ENCODE measurements at places on chromosomes 4 and X.
A peak's percentile ranks its signal among the peaks of the same experiment; 100 is the strongest.

DNA sequence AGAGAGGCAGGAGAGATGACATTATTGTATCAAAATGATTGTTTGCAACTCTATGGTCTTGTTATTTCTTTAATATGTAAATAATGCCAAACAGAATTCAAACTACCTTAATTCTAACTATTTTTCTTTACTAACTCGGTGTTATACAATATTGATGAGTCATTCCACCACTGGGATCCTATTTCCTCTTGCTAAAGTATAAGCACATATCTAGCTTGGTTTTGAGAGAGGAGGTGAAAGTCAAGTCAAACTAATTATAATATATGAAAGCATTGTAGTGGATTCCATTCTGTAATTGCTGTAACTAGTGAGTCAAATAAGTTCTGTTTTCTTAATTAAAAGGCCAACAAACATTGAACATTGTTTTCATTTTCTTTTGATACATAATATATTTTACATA lies 837.6 kb downstream of the PDHA2 start:
- DNase-seq, result no peak

DNA sequence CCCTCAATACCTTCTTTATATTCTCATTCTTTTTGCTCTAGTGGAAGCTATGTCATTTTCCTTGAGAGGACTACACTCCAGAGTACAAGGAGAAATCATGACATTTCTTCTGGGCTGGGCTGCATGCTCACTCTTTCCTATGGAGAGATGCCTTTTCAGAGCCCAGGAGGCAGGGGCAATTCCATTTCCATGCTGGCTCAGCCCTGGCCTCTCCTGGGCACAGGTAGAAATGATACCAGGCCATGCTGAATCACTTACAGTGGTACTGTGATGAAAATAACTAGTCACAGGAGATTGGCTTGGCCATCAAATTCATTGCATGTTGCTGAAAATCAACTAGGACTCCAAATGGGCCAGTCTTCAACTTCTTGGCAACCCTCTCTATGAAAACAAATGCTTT lies 34.0 kb upstream of the PPARGC1A start:
- no peak for DNase-seq

DNA sequence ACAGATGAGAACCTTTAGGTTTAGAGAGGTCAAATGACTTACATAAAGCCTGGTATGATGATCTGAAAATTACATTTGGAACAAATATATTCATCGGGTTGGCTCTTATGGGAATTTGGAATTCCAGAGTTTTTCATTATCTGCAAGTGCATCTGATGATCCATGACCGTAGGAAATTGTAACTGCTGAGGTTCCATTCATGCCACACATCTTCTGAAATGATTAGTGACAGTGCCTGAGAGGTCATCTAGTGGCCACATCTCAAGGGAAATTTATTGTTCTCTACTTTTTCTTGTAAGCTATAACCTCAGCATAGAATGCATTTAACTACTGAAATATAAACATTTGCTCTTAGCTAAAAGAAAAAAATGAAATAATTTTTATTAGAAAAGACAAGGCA lies 105.8 kb upstream of the NWD2 start:
- no peak for DNase-seq

GRCh38 chrX:14690553-14690952 lies 161.2 kb downstream of the GLRA2 start:
- DNase-seq, result no peak

- DNase-seq, result no peak
Observed at GRCh38 chrX:121456315-121456714, 408.9 kb downstream of the GLUD2 start.

GRCh38 chr4:2939383-2940243 lies 23.6 kb downstream of the NOP14 start:
- DNase-seq, result no peak

DNA sequence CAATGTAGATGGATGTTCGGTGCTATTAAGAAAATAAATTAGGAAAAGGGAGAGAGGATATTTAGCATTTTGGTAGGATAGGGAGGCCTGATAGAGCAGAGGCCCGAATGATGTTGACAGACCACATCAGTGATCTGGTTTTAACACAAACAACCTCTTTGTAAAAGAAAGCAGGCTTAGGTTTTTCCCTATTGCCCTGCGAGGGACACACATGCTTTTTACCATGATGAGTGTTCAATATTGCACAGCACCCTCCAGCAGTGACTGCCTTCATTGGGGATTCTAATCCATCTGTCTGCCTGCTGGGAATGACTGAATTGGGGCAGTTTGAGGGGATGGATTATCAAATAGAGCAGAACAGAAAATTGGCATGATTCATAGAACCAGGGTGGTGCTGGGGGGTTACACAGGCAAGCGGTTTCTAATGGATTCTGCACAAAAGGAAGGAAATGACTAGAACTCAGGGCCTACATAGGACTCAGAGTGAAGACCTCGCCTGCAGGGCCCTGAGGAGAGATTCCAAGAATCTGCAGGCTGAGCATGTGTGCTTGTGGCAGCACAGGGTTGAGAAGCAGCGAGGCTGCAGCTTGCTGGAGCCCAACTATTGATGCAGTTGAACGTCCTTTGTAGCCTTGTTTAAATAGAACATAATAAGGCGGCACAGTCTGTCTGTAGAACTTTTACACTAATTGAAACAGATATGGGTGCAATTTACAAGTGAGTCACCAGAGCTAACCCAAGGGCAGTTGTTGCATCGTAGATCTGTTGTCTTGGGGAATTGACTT lies 58.0 kb downstream of the RHOH start:
- DNase-seq, result no peak

GRCh38 chr4:14856062-14856933 lies 146.0 kb upstream of the CPEB2 start:
- DNase-seq, result peak; percentile 3

DNA sequence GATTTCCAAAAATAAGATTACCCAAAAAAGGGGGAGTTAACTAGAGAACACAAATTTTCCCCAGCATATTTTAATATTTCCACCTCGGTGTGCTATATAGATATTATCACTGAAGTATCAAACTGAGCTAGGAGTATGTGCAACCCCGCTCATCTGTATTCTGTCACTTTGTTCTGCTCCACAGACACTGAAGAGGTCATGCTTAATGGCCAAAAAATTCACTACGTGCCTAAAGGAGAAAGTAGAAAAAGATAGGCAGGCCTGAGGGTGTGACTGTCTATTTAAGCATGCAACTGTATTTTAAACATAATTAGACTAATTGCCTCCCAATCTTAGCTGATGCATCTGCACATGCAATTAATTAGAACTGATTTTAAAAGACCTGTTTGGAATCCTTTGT lies 24.5 kb downstream of the SH3RF1 start:
- no peak for DNase-seq

DNA sequence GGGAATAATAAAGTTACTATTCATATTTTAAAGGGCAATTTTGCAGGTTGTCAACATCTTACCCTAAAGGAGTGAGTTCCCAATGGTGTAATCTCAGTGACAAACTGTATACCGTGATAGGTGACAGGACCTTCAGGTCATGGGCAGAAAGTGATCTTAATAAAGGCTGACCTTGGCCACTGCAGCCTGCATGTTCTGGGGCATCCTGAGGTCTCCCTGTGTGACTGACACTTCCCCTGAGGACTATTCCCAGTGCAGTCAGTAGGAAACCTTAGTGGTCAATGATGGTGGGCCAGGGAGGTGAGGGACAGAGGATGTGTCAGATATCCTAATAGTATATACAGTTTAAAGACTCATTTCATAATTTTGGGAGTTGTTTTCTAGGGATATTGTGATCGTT lies 137.2 kb downstream of the SHROOM3 start:
- DNase-seq, result no peak

DNA sequence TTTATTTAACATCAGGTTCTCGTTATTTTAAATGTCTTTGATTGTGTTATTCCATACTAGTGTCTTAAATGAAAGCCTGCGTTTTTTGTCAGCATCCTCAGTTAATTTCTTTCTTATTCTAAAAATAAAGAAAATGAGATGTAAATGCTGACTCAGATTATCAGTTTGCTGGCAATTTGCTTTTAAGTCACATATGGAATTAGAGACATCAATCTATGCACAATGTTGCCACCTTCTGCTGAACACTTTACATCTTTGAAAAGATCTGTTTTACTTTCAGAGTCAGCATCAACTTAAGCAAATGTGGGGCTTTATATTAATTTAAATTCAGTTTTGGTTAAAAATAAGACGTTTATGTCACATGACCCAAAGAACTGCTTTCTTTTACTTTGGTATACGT lies 99.2 kb downstream of the ADGRL3 start:
- DNase-seq, result no peak

DNA sequence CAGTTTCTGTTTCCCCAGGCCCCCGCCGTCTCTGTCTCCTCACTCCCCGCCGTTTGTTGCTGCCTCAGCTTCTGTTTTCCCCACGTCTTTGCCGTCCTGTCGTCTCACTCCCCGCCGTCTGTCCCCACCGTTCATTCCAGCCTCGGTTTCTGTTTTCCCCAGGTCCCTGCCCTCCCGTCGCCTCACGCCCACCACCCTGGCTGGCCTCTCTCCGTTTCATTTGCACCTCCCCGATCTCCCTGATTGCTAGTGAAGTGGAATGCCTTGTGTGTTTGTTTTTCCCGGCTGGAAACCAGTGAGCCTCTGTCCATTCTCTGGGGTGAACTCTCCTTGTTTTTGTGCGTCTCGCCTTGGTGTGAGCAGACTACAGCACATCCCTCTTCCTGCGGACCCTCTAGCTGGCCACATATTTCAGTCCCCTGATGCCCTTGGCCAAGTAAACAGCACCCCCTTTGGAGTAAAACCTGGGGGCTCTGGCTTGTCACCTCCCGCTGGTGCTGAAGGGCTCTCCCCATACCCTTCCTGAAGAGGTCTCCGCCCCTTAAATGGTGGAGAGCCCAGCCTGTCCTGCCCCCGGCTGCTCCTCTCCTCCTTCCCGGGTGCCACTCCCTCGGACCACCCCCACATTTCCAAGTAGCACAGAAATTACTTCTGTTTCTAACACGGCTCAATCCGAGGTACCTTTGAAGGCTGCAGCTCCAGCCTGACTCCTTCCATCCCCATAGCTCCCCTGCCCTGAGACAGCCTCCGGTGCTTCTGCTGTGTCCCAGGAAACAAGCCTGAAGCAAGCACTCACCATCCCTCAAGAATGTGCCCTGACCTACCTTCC lies 13.2 kb downstream of the TMEM175 start:
- no peak for DNase-seq

GRCh38 chrX:133908223-133908955 lies 77.0 kb downstream of the GPC3 start:
- no peak for DNase-seq

DNA sequence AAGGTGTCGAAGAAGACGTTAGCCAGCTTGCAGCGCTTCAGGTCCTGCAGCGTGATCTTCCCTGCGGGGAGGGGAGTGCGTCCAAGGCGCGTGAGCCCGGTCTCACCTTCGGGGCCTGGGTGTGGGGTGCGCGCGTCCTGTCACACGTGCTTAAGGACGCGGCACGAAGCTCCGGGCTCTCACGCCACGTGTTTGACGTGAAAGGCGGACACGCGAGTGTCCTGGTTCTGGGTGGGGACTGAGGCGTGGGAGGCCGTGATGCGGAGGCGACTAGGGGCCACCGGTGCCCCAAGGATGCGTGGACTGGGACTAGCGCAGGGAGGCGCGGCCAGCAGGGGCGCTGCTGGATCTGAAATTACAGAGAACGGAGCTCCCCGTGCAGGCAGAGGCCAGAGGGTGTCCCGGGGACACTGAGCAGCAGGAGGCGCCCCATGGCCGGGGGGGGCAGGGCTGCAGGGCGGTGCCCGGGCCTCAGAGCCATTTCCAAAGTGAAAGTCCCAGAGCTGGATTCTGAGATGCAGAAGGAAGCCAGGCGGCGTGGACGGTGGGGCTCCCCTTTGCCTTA lies 20.3 kb upstream of the GTPBP6 start:
- DNase-seq, result no peak

DNA sequence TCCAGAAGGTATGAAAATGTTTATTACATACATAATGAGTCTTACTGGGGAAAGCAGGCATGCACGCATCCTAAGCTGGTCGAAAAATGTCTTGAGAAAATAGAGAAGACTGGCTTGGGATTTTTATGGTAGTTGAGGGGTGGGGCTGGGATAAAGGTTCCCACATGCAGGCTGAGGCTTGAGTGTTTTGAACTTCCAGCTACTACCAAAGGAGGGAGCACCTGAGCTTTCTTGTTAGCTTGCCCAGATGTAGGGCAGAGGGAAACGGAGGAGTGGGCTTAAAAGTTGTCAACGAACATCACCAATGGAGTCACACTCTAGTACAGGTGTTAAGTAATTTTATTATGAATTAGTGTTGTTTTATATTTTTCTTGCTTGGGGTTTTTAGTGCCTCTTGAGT lies 39.6 kb upstream of the SRPX start:
- DNase-seq, result no peak

- DNase-seq, result no peak
Observed at GRCh38 chrX:22090181-22090580, 58.1 kb downstream of the PHEX start.

GRCh38 chr4:147104768-147105167 lies 159.1 kb upstream of the TTC29 start:
- DNase-seq, result no peak

DNA sequence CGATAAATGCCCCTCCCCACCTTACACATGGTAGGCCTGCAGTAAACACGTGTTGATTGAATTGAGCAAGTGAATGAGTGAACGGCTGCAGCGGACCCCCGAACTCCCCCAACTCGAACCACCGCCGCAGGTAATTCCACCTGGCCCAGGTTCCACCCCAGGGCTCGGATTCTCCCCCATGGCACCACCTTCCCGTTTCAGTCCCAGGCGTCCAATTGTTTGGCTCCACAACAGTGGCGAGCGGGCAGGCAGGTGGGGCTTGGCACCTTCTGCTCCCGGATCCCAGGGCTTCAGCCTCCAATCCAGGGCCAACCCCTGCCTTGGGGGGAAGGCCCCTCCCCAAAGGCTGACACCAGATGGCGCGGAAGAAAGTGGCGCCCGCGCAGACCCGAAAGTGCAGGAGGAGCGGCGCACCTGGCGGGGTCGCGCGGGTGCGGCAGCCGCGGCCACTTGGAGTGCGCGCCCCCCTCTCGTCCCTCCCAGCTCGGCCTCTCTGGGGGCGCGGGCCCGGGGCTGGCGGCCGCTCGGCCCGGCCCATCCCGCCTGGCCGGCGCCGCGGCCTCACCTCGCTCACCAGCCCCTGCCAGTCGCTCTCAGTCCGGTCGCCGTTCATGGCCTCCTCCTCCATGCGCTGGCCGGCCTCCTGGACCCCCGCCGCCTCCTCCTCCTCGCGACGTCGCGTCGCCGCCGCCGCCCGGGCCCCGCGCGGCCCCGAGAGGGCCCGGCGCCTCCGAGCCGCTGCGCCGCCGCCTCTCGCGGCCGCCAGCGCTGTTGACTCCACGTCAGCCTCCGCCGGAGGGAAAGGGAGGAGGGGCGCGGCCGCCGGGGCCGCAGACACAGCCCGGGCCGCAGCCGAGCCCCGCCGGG lies at the start of gene CCDC149:
TSS of gene CCDC149 (minus strand) at position 791 of the 867 bp plus-strand sequence. CDS start at position 613, 178 bp downstream.
- DNase-seq, result no peak

DNA sequence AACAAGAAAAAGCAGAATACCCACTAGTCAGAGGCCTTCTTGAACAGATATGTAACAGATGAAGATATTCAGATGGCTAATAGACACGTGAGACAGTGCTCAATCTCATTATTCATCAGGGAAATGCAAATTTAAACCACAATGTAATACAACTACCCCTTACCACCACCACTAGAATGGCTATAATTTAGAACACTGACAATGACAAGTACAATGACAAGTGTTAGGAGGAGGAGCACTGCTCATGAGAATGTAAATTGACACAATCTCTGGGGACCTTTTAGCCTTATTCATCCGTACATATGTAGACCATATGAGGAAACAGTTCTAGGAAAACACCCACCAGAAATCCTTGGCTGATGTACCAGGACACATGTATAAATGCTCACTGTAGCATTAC lies 13.1 kb downstream of the ZNF81 start:
- no peak for DNase-seq
